ENCODE measurements at places on chromosomes 4 and X.

- no peak for DNase-seq
Observed at GRCh38 chr4:100100985-100101384, 89.3 kb downstream of the DDIT4L start.

DNA sequence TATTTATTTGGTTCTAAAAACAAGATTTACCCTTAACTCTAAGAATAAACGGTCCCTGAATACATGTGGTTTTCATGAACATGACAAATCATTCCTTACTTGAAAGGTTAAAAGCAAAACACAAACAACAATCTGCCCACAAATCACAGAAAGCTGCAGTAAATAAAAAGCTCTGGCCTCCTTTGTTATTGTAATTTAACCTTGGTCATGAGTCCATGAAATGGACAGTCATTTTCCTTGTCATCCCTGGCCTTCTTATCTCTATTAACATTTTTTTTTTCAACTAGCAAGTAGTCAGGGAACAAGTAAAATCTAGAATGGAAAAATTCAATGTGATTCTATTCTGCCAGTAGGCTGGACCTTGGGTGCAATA, 92.7 kb downstream of the SCD5 start:
- no peak for DNase-seq

DNA sequence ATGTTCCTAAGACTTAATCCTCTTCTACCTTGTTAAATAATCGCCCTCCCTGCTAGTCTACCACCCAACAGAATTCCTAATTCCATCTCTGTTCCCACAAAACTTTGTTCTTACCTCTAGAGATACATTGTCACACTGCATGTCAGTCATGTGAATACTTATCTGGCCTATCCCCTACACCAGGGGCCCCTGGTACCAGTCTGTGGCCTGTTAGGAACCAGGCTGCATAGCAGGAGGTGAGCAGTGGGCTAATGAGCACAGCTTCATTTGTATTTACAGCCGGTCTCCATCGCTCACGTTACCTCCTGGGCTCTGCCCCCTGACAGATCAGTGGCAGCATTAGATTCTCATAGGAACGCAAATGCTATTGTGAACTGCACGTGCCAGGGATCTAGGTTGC, 73.9 kb downstream of the APBB2 start:
- DNase-seq: no peak

- no peak for DNase-seq
Observed at GRCh38 chr4:6826781-6827508, 44.4 kb downstream of the KIAA0232 start.

DNA sequence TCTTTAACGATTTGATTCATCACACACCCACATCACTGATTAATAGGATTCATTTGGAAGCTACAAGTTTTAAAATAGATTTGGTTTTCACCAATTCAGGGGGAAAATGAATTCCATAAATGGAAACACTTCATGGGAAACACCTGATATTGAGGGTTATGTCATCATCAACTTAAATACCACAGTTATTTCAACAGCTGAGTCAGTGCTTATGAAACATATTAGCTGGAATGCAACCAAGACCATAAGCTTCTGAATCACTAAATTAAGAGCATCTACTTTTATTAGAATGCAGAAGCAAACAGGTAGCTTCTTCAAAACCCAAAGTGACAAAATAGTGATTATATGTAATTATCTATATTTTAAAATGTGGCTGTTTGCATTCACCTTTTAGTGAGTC, 207.8 kb upstream of the DCAF8L1 start:
- DNase-seq: no peak

DNA sequence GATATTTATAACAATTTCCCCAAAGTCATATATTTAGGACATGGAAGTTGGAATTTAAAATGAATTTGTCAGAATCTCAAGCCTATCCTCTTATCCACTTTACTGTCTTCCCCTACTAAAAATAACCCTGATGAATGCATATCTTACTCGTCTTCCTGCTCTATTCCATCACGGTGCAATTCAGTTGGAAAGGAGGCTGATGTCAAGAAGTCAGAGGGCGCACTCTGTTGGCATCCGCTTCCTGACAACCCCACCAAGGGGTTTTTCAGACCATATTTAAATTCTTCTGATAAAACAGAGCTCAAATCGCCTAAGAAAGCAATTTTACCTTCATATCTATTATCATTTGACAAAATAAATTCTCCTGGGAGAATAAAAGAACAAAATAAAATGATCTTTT, 233.5 kb downstream of the ARHGAP24 start:
- no peak for DNase-seq
